Activated B cell treated with CpG ODN at 0.5 μM for 24 hours (primary cell): ENCODE measurements at places on chromosomes 16 and 17. TPM values are rescaled to one million over a fixed set of nuclear protein-coding genes. Genes with fewer than 3 reads are reported as not detected.

GRCh38 chr16:70576431-70577255, 53.0 kb downstream of the SF3B3 start:
- DNase-seq: no peak

DNA sequence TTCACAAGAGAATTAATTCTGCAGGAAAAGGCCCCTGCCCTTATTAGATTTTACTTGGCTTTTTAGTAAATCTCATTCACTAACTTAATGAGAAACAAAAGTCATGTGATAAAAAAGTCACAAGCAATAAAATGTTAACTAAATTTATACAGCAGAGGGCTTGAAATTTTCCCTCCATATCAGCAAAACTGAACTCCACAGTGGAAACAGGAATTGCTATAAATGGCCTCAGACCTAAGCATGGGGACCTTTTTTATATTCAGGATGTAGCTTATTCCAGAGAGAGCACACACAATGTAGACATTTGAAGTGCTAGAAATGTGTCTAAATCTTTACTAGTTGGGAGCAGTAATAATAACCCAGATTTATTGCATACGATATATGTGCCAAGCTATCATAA, 291.5 kb downstream of the C16orf95 start:
- no peak for DNase-seq

DNA sequence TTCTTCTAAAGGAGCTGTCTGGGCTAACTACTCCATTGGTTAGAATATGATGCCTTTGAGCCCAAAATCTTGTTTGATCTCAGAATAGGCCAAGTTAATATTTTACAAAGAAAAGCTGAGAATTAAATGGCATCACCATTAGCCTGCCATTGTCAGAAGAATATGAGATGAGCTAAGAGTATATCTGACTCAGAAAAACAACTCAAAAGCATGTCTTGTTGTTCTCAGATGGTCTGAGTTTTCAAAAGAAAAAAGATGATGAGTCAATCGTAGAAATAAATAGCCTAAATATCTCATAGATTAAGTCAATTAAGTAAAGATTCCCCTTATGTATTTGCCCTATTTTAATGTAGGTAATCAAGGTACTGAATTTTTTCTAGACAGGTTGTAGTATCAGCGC, 197.1 kb upstream of the TBX2 start:
- DNase-seq: no peak

GRCh38 chr17:64056269-64057005, 36.0 kb upstream of the ICAM2 start:
- no peak for DNase-seq

DNA sequence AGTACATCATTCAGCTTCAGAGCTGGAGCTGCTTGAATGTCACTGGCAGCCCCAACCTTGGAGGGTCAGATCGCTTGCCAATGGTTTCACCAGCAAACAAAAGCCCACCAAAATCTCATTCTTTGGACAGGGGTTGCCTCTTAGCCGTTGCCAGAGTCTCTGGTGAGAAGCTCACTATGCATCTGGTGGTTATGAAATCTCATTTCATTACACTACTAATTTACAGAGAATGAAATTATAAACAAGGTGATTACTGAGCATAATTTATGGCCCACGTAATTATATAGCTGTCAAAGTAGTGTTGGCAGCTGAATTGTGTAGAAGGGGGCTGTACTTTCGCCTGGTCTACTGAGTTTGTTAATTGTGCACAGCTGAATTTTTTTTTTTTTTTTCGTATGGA, 688.9 kb upstream of the KIF2B start:
- DNase-seq: no peak

- no peak for DNase-seq
These were observed 208.0 kb downstream of the FOXL1 start for GRCh38 chr16:86786338-86786737.

DNA sequence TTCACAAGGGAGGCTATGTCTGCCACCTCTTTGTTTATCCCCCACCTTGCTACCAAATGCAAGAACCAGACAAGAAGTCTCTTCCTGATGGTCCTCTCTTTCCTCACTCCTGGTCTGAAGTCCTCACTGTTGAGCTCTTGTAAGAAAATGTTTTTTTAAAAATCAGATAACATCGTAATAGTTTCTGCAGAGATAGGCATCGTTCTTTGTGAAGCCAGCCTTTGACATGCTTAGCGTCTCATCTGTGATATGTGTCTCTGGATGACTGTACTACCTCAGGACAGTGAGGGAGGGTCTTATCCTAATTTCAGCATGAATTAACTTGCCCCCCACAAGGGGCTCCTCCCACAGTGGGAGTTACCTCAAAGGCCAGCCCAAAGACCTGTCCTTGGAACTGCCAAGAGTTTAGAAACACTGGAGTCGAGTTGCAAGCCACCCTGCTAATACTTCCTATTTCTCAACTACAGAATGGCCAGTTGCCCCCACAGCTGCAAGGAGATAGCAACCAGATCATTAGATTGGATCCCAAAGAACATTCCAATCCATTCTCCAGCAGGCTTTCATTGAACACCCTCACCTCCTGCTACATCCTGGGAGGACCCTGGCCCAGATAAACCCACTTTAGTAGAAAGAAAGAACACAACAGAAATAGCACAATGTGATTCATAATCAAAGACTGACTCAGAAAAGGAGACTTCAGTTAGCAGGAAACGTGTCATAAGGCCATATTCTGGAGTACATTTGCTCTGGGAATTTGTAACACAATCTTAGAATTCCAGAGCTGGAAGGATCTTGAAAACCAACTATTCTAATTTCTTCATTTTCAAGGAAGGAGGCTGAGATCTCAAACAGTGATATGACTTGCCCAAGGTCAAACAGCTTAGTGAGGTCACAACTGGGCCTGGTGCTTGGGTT, 151.0 kb downstream of the IRX3 start:
- DNase-seq: no peak

- no peak for DNase-seq
These were observed 4.8 kb downstream of the GNG13 start for GRCh38 chr16:795580-796229.

GRCh38 chr17:42704490-42704836, 22.1 kb downstream of the CNTNAP1 start:
- DNase-seq: no peak

DNA sequence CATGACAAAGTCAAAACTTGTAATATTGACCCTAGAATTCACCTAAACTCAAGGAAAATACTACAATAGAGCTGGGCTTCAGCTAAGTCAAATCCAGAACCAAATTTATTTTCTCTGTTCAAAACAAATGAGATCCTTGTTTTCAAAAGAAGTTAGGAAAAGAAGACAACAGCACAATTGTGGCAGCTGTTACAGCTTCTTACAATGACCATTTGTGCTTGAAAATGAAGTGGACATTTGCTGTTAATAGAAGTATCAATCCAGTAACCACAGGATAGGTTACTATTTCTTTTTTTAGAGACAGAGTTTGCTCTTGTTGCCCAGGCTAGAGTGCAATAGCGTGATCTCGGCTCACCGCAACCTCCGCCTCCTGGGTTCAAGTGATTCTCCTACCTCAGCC, 44.4 kb downstream of the APPBP2 start:
- DNase-seq: no peak

GRCh38 chr17:77527836-77528505, 387.2 kb downstream of the SEC14L1 start:
- no peak for DNase-seq

- DNase-seq: no peak
These were observed 81.8 kb upstream of the CCL2 start for GRCh38 chr17:34173241-34173640.

- no peak for DNase-seq
These were observed 23.9 kb upstream of the WSB1 start for GRCh38 chr17:27269974-27270373.

GRCh38 chr16:5025171-5025632, 8.5 kb downstream of the NAGPA start:
- DNase-seq: no peak

DNA sequence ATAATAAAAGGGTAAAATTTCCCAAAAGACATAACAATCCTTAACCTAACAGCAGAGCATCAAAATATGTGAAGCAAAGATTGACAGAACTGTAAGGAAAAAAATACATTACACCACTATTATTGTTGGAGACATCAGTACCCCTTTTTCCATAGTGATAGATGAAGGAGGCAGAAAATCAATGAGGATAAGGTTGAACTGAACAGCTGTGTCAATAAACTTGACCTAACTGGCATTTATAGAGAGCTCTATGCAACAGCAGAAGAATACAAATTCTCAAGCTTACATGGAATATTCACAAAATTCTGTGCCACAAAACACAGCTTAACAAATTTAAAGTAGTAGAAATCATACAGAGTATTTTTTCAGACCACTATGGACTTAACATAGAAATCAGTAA, 195.0 kb upstream of the ELAC2 start:
- DNase-seq: no peak

DNA sequence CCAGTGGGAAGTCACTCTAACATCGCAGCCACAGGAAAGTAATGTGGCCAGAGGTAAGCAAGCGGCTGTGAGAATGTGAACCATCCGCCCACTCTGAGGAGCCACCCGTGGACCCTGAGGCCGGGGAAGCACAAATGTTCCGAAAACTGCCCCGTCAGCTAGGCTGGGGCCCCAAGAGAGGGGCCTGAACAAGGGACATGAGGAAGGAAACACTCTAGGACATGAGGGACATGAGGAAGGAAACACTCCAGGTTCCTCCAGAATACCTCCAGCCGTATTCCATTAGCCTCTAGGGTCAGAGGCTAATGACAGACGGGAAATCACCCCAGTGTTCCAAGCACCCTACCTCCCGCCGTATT, 317 bp downstream of the TEFM start:
- DNase-seq: no peak

GRCh38 chr17:18967916-18968315, 16.0 kb downstream of the SLC5A10 start:
- no peak for DNase-seq

DNA sequence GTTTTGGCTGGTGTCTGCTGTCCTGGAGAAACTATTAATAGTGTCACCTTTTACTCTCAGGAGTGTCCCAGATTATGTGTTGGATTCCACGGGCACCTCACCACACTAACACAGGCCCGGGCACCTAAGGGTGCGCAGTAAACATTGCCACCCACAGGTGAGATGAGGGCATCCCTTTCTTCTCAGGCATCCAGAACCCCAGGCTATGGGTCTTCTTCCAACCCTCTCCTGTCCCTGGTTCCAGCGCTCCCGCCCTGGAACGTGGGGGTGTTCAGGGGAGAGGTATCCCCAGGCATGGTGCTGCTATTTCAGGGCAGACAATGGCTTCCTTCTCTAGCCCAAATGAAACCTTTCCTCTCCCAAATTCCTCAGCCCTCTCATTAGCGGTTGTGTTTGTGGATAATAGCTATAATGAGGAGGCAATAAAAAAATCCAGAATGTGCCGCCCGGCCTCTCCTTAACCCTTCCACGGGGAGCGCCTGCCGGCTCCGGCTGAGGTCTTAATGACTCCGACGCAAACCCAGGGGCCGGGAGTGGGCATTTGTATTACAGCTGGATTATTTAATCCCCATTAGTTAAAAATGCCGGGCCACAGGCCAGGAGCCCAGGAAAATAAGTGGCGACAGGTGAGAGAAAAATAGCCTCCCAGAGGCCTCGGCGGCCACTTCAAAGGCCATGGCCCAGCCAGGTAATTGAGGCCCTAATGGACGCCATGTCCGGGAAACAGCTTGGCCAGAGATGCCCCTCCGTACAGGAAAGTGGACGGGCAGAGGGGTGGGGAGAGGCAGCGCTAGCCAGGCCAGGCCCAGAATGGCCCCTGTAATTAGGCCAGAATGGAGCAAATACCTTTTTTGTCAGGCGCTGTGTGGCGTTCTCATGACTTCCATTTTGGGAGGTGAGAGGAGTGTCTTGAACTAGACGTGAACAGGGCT, 102.8 kb downstream of the IRX5 start:
- DNase-seq: no peak

GRCh38 chr16:86505185-86505898, 5.0 kb upstream of the FOXF1 start:
- DNase-seq: no peak

GRCh38 chr17:59026176-59026939, 80.3 kb downstream of the TRIM37 start:
- DNase-seq: no peak

DNA sequence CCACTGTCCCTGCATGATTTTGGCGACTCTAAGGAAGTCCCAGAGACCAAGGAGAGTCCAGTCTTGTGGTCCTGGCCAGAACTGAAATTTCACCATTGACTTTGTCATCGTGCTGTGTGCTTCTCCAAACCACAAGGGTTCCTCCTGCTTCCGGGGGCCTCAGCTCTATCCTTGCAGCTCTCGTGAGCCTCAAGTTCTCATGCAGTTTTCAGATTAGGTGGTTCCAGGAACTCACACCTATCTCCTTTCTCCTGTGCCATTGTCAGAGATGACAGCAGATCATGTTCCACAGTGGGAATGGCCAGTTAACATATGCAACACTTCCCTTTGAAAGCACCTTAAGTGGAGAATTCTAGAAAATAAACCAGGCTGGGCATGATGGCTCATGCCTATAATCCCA, 97.9 kb upstream of the CRHR1 start:
- DNase-seq: no peak

GRCh38 chr17:46756081-46756735, 62.3 kb downstream of the WNT3 start:
- no peak for DNase-seq

GRCh38 chr17:44940317-44940716, 7.3 kb downstream of the KIF18B start:
- no peak for DNase-seq

GRCh38 chr16:64203126-64203525, 918.7 kb downstream of the CDH11 start:
- no peak for DNase-seq

GRCh38 chr16:2341456-2342447, 1.2 kb upstream of the ABCA3 start:
- DNase-seq: peak; percentile 25

RASD1 gene
- 0.86 and 1.0 TPM in 2 replicates for total RNA-seq

ADAD2 gene
- not detected in 2 replicates for total RNA-seq

LRRC75A gene
- 0.54 and 0.98 TPM in 2 replicates for total RNA-seq

CHRNE gene
- 0.38 and 0.66 TPM in 2 replicates for total RNA-seq

ST6GALNAC2 gene
- not detected in 2 replicates for total RNA-seq

EPX gene
- not detected in 2 replicates for total RNA-seq

XYLT1 gene
- total RNA-seq: 14.9 and 17.0 TPM in 2 replicates

CIITA gene
- 332 and 401 TPM in 2 replicates for total RNA-seq

SCNN1B gene
- total RNA-seq: not detected in 2 replicates

ARHGDIG gene
- not detected in 2 replicates for total RNA-seq

METTL16 gene
- total RNA-seq: 49.4 and 57.2 TPM in 2 replicates

ZNF597 gene
- total RNA-seq: 3.6 and 4.2 TPM in 2 replicates

ATP1B2 gene
- not detected in 2 replicates for total RNA-seq

STX4 gene
- 106 and 107 TPM in 2 replicates for total RNA-seq

CD19 gene
- total RNA-seq: 295 and 316 TPM in 2 replicates
